ENCODE measurements at places on chromosomes 16 and 17.

- DNase-seq, result no peak
Observed at GRCh38 chr17:76134911-76135809, 5.9 kb downstream of the FOXJ1 start.

DNA sequence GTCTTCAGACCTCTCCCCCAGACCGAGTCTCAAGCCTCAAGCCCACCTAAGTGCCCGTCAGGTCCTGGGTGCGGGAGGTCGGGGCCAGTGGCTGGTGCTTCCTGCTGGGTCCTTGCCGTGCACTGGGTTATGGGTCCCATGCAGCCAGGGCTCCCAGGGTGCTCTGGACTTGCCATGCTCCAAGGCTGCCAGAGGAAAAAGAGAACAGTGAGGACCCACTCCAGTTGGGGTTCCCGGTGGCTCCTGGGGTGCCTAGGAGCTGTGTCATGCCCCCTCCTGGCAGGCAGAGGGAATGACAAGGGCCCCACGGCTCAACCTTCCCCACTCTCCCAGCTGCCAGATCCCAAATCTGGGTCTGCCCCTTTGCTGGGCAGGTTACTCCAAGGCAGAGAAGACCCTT is 3.8 kb downstream of the SNX20 start:
- no peak for DNase-seq

DNA sequence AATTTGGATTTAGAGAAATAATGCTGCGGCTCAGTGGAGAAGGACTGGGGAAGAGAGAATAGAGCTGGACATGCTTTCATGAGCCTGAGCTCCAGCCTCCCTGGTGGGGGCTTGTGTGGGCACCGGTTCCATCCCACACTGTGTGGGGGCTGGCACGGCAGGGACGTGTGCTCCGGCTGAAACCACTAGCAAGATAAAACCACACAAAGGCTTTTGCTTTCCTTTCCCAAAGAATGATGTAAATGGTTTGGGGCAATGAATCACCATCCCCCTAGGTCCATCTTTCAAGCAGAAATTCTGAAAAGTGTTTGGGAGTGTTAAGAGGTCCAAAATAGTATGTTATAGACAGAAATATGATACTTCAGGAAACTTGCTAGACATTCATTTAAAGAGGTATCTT is 77.0 kb downstream of the CDH11 start:
- DNase-seq, result no peak

DNA sequence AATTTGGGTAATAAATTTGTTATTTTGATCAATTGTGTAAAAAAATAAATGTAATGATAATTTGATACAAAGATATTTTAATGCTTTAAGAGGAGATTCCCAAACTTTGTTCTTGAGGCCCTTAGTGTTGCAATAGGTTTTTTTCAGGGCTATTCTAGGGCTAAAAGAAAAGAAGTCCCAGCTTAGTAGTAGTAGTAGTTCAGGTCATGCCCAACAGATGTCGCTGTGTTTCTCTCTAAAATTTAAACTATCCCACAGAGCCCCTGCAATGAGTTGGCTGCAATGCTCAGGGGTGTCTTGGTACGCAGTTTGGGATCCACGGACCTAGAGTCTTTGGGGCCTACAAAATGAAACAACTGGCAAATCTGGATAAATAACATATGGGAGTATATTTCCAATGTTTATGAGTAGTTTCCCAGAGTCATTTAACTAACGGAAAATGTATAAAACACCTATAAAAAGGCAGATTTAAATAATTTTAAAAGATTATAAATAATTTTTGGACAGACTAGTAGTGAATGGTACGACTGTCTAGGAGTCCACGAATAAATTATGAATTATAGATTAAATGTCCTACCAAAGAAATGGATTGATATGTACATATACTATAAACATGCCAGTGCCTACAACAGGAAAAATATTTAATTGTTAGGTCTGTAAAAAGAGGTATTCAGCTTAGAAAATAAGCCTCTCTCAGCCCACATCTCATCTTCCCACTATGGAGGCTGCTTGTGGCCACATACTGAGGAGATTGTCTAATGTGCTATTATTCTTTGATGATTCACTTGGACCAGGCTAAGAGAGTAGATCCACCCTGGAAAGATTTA is 228.5 kb upstream of the PMFBP1 start:
- peak; percentile 5 for DNase-seq

GRCh38 chr17:41391535-41391934 is 5.9 kb downstream of the KRT31 start:
- DNase-seq, result no peak
